ENCODE measurements at places on chromosomes 6 and 20.

DNA sequence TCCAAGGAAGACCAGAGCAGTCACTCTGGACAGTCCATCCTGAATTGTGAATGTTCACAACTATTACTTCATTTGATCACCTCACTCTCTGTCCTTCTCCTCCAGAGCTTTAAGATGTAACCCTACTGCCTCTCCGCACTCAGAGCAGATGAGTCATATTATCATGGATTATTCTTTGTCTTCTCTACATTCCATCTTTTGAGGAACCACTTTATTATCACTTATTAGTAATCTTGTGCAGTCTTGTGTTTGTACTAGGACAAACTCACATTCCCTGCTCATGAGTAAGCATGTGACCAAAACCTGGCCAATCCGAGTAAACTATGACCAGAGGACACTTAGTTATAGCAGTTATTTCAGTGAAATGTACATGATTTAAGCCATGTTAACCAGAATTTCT is 401.5 kb upstream of the ADGRB3 start:
- DNase-seq = no peak

- no peak for DNase-seq
Measured at GRCh38 chr20:35587436-35587835, 28.2 kb upstream of the SPAG4 start.

DNA sequence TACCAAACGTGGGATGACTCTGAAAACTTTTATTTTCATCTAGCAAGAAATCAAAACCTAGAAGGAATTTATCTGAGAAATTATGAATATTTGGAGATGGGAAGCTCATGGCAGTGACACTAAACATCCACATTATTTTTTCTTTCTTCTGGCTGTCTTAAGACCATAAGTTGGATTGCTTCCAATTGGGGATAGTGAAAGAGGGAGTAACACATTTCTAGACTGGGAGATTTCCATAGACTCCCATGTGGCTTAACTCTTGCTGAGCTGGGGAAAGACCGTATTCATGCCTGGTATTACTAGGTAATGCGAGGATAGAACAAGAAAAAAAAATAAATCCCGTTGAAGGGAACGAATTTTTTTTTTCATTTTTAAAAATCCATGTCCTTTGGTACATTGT is 120.0 kb downstream of the UTRN start:
- DNase-seq = no peak

GRCh38 chr20:40959325-40960092 is 69.1 kb upstream of the TOP1 start:
- no peak for DNase-seq

DNA sequence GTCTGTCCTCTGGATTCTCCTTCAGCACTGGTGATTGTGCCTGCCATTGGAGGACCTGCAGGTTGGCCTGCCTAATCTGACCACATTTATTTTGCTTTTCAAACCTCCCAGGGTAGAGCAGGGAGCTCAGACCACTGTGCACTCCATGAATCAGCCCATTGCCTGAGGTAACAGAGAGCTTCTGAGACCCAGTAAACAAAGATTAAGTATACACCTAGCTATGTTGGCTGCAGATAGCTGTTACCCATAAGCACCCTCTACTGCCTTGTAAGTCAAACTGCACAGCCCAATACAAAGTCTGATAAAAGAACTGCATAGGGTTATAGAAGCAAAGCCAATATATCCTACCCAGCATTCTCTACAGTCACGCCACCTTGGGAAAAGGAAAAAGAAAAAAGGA is 338.7 kb downstream of the HTR1B start:
- DNase-seq = no peak

All from KG1 (cell line).